ENCODE measurements at places on chromosomes 1 and 21.

DNA sequence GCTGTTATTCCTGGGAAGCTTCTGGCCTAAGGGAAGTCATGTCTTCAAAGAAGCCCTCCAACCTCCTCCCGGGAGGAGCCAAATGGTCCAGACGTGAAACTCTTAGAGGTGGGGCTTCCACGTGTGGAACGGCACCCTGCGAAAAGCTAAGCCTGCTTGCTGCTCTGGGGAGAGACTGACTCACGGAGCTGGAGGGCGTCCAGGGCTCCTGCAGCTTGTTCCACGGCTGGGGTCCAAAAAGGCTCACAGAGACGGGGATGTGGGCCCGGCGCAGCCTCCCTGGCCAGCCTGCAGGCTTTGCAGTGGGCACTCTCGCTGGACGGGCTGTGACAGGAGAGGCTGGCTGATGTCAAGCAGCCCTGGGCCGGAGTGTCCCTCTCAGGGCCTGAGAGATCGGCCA is 105.1 kb downstream of the COLGALT2 start:
- no peak for DNase-seq

- no peak for DNase-seq
These were observed 181.3 kb upstream of the SPAG17 start for GRCh38 chr1:118366286-118366685.

GRCh38 chr1:213623064-213623581 is 364.6 kb upstream of the PROX1 start:
- no peak for DNase-seq

DNA sequence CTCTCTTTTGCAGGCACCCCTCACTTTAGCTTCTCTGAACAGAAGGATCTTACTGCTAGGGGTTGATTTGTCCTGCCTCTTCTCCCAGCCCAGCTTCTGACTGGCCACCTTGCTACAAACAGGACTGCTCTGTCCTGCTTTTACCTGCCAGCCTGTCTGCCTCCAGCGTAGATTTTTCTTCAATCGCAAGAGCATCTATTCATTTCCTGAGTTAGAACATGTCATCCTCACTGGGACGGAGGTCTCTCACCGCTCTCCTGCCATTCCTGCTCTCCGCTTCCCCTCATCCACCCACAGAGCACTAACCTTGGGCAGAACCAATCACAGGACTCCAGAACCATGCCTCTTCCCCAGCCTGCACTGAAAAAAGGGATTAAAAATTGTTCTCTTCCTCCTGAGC is 3.5 kb upstream of the ATP1B1 start:
- DNase-seq = no peak

GRCh38 chr1:174800216-174800851 is 199.4 kb upstream of the CACYBP start:
- no peak for DNase-seq

DNA sequence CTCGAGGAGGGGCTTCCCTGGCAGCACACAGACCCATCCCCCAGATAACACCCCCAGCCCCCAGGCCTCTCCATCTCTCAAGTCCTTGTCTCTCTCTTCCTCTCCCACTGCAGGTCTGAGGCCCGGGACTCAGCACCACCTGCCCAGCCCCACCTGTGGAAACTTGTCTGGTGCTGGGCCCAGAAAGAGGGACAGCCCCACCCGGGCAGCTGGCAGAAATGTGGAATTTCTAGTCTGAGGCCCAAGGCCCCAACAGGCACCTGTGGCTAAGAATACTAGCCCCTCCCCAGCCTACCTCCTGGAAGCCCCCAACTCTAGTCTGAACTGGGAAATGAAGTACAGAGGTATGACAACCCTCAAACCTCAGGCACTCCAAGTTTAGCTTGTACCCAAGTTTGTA is 15.4 kb downstream of the TTC39A start:
- no peak for DNase-seq
